CD4-positive, CD25-positive, alpha-beta regulatory T cell (primary cell): ENCODE measurements at places on chromosomes 4 and X. TPM values are rescaled to one million over a fixed set of nuclear protein-coding genes. Genes with fewer than 3 reads are reported as not detected.

- DNase-seq = no peak
Measured at GRCh38 chr4:159035570-159035969, 67.3 kb upstream of the RAPGEF2 start.

DNA sequence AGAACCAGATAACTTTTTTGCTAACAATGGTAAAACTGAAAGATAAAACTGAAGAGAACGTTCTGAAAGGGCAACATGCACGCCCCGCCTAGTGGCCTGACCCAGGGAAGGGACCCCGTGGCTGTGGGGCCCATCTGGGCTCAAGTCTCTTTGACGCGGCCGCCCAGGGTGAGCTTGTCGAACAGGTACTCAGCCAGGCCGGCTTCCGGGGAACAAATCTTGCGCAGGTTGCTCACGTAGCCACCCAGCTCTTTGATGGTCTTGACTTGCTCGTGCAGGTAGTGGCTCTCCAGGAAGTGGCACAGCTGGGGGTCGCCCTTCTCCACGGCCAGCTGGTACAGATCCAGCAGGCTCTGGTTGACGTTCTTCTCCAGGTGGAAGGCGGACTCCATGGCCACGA is 579 bp downstream of the FTHL17 start:
- DNase-seq = no peak

- DNase-seq = no peak
Measured at GRCh38 chr4:8746523-8747466, 124.8 kb downstream of the HMX1 start.

DNA sequence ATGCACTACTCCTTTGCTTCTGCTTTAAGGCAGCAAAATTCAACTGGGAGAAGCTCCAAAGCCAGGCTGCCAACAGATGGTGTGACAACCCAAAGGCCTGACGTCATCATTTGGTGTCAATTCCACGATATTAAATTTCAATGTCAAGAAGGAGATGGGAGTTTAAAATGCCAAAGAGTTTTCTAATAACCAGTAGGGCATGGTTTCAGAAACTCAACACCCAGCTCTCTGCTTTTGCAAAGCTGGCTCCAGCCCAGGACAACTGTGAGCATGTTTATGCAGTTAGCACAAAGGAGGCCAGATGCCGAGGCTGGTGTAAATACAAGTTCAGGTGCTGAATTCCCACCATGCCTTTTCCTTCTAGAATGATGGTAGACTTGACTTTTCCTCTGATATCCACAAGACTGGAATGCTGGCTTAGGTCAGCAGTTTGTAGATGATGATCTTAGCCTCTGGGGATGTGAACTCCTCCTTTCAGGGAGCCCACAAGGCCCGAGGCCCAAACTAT is 67.3 kb downstream of the AFAP1 start:
- no peak for DNase-seq

DNA sequence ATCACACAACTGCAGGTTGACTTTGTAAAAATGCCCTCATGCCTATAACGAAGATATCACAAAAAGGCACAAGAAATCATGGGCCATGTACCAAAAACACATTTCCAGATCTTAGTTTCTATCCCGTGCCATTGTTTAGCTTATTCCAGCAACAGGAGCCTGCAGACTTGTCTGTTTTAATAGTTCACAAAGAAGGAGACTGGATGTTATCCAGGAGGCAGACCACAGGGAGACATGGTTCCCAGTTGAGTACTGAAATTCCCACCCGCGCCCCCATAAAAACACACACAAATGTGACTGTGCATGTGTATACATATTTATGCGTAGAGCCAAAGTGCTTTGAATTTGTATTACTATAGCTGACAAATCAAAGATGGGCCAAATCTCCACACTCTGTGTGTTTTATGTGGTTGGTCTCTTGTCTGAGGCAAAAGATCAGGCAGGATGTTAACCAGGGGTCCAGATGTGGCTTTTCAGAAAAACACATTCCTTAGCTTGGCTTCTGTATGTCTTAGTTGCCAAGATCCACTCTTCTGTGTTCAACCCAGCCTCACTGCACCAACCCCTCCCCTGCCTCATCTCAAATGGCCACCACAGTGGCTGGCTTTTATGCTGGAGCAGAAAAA is 469.2 kb upstream of the DIPK2B start:
- DNase-seq = no peak

DNA sequence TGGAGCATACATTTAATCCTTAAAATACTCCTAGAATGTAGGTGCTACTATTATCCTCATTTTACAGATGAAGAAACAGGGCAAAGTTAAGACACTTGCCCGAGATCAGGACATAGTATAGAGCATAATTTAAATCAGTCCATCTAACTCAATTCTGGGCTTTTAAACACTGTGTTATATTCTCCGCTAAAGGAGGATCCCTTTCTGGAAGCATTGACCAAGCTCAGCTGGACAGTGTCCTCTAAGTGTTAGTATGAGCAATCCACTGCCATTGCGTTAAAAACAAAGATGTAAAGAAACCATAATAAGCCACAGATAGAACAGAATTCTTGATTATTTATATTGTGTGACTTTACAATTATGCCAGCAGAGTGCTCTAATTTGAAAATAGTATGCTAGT is 207.0 kb downstream of the ARHGAP24 start:
- no peak for DNase-seq

DNA sequence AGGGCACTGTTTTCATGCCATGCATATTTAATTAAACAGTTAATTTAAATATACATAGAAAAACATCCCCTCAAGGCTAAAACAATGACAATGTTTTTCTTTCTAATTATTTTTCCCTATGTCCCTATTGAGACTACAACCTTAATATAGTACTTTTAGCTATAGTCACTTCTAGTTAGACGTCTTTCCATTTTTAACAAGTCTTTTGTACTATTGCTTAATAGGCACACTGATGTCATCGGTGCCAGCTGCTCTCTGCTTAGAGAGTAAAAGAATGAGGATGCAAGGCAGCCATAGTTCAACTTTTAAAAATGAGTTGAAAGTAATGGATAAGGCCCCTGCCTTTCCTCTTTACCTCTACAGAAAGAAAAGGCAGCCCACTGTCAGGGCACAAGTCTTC is 191.1 kb downstream of the KCTD8 start:
- DNase-seq = no peak

- DNase-seq = no peak
Measured at GRCh38 chr4:15242021-15242420, 185.8 kb upstream of the C1QTNF7 start.

GRCh38 chr4:34850968-34851367 is 1393.3 kb downstream of the ARAP2 start:
- DNase-seq = no peak

DNA sequence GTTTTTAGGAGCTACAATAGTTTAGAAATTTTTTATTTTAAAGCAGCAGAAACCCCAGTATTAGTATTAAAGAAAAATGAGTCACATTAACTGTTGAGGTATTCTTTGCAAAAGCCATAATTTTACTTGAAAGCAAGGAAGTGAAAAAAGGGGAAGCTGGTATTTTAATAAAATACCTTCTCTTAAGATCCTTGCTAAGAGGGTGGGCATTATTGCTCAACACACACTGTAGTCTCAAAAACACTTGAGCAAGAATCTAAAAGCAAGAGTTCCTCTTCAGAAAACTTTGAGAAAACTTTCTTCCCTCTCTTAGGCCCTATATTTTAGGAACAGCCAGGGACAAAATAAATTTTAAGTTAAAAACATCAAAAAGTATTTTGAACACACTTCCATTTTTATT is 259.4 kb upstream of the DIAPH2 start:
- DNase-seq = no peak

DNA sequence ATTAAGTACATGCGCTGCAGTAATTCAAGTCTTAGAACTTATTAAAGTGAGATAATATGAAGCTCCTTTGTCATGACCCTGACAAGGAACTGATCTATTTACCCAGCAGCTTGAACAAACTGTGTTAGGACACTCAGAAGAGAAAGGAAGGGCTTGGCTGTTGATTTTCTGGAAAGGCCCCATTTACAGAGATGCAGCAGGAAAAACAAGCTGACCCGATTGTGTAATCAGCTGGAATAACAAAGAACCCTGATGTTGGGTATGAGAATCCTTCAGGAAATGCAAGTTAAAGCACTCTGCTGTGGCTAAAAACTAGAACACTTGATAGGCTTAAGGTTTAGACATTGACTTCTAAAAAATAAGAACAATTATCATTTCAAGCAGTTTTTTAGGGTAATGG is 64.8 kb downstream of the TBC1D9 start:
- no peak for DNase-seq

DNA sequence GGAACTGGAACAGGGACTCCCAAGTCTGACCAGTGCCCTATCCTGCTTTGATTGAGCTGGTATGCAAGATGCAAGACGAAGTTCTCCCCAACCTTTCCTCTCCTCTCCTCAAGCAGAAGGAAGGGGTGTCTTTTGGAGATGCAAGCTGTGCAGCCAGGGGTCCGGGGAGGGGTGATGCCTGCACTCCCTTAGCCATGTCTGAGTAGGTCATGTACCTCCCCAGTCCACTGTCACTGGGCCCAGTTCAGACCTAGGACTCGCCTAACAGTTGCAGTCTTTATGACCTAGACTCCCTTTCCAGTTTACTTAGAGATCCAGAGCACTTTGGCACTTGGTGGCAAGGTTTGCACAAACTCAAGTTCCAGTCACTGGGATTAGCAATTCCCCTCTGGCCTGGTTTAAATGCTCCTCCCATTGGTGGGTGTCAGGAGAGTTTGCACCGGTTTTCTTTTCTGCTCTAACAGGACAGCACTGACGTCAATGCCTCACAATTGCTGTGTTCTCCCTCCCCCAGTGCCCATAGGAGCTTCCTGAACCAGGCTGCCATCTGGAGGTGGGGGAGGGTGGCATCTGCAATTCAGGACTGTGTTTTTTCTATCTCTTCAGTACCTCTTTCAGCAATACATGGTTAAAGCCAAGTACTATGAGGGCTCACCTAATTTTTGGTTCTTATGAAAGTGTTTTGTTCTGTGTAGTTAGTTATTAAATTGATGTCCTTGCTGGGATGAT is 782.2 kb downstream of the ARAP2 start:
- no peak for DNase-seq

DNA sequence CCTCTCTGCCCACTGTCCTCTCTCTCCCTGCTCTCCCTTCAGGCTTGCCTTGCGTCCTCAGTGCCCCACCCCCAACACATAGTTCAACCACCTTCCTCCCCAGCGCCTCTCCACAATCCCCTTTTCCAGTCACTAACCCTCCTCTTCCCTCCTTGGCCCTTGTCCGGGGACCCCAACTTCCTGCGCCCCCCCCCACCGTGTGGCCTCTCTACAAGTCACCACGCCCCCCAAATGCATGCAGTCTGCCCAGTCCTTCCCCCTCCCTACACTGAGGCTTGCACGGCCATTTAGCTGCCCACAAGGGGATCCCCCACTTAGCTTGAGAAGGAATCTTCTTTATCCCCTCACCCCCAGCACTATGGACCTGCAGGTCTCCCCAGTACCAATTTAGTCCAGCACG is 569 bp downstream of the CXCR3 start:
- DNase-seq = no peak

GRCh38 chrX:11380187-11380844 is 87.1 kb downstream of the AMELX start:
- DNase-seq = no peak

DNA sequence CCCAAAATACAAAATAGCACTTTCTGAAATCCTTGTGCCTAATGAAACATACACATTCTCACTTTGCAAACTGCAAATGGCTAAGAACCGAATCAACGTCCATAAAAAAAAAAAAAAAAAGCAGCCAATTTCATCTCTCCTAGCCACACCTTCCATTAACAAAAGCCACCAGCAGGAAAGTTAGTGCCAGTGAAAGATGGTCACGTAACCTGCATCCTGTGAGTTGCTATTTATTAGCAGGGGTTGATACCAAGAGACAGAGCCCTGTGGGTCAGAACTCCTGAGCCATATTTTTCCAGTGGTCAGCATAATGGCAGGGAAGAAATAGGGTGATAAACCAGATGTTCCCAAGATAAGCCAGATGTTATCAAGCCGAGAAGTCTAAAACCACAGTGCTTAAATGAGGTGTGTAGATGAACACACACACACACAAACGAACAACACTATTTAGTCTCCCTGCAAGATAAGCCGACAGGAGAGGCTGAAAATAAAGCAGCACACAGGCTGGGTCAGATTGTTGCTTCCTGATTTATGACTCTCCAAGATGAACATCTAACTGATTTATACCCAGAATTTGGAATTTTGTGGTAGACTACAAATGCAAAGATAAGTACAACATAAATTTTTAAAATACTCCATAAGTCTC is 11.5 kb downstream of the PPARGC1A start:
- no peak for DNase-seq

DNA sequence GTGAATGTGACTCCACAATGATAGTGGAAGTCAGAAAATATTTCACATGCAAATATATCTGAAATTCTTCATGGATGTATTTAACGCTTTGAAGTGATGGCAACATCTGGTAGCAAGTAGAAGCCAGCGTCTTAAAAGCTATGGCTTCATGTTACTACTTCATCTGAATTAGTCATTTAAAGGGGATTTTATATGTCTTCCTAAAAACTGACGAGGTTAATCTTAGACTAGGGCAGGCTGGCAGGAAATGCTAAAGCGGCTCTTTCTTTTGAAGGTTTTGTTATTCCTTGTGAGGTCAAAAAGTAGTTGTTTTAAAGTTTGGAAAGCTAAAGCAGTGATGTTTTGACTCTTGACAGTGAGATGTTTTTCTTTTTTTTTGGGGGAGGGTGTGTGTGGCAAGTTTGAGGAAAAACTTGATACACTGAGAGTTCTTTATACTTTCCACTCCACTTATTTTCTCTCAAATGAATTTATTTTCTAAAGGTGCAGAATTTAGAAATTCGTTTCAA is 22.6 kb downstream of the PLS3 start:
- DNase-seq = no peak

DNA sequence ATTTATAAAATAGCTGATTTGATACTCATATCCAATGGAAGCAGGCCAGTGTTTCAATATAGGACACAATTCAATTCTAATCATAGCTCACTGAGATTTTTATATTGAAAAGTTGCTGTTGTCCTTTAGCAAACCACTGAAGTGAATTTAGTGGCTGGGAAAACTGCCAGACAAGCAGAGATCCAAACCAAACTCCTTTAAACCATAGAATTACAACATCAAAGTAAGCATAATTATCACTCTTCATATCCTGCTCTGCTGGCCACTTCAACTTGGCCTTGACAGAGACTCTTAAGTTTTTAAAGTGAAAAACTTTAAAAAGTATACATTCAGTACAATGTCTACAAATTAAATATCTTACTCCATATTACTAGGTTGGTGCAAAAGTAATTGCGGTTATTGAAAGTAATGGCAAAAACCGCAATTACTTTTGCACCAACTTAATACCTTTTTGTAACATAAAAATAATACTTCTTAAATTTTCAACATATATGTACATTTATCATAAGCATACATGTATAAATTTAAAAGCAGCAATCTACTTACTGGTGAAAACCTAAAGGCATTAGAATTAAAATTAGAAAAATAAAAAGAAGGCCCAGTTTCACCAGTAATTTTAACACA is 433.0 kb downstream of the PCDH10 start:
- DNase-seq = no peak

Gene CTAG1B
- not detected for total RNA-seq

Gene RADX
- 12.4 TPM for total RNA-seq

Gene AFM
- total RNA-seq = not detected

Gene HHIP
- not detected for total RNA-seq

Gene ARHGAP36
- total RNA-seq = not detected

Gene RHOXF2
- total RNA-seq = not detected

Gene SLC6A14
- total RNA-seq = not detected

Gene NR0B1
- not detected for total RNA-seq

Gene RAB33A
- 7.9 TPM for total RNA-seq

Gene INTS12
- total RNA-seq = 25.4 TPM

Gene DGKK
- not detected for total RNA-seq

Gene POLA1
- 10.2 TPM for total RNA-seq

Gene MID1
- not detected for total RNA-seq

Gene AMBN
- not detected for total RNA-seq

Gene ATP8A1
- 49.9 TPM for total RNA-seq

Gene SLC10A3
- 18.4 TPM for total RNA-seq

Gene GYPB
- not detected for total RNA-seq

Gene TLL1
- not detected for total RNA-seq

Gene NXF2
- total RNA-seq = not detected
